ENCODE measurements at places on chromosomes 2 and 18.

DNA sequence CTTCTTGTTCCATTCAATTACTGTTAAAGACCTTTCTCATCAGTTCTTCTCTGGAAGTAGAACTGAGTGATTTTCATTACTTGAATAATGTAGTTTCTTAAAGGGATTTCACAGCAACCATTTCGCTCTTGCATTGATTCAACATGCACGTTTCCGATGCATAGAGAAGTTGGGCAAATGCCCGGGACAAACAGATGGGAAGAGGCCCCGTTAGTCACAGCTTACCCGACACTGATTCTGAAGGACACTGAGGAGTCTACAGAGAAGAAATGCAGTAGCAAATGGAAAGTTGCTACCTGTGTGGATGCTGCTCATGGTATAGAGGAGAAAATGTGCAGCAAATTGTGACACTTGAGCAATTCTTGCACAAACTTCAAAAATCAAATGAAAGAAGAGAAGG, 32.3 kb upstream of the GCG start:
- DNase-seq: no peak

- DNase-seq: peak; percentile 72
Observed at GRCh38 chr2:219644801-219645480, 17.5 kb downstream of the SLC4A3 start.

DNA sequence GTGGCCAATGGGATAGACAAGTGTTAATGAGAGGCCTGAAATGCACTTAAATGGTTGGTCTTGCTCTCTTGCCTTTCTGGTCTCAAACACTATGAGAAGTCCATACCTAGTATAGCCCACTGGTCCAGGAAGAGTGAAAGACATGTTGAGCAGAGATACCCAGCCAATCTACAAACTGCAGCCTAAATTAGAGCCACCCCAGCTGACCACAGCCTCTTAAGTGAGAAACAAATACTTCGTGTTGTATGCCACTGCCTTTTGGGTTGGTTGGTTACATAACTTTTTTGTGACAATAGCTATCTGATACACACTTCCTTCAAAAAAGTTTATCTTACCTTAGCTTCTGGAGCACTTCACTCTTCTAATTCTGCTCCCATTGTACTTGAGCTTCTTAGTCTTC, 8.8 kb upstream of the EXOC6B start:
- no peak for DNase-seq

DNA sequence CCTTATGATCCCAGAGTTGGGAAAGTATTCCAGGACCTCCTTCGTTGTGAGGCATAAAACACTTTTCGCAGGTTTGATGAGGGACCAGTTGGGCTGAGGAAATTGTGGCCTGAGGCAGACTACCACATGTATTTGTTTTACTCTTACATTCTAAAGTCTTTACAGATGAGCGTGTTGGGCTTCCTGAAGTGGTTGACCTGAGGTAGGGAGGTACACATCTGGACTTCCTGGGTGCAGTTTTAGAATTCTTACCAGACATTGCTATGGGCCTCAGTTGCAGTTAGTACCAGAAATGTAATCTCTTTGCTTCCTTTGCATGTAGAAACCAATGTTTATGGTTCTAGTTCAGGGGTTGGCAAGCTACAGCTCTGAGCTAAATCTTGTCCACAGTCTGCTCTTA, 48.7 kb downstream of the COA5 start:
- no peak for DNase-seq

DNA sequence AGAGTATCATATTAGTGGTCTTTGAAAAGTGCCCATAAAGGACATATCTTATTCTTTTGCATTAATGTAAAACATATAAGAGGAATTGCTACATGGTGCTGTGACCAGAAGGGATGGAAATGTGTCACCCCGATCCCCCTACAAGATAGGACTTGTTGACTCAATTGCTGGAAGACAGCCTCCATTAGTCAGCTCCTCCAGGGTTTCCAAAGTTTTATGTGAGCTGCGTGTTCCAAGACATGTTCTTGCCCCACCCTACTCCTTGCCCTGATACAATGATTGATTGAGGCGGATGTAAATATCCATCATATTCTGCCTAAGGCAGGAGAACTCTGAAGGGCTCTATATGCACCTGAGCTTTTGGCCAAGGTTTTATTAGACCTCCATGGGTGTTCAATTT, 541.0 kb upstream of the ZEB2 start:
- DNase-seq: no peak

DNA sequence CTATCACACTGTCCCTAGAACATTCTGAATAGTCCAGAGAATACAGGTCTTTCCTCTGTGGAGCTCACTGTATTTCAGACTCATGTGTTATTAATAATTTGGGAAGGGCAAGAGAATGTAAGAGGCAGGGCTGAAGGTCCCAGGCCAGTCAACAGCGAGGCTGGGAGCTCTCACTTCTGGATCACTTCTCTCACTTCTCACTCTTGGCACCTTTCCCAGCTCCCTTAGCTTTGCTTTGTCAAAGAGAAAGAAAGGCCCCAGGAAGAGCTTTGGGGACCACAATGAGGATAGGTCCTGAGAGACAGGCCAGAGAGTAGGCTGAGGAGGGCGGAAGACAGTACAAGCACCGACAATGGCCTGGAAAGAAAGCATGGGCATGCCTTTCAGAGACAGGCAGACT, 11.2 kb downstream of the EFR3B start:
- DNase-seq: no peak

DNA sequence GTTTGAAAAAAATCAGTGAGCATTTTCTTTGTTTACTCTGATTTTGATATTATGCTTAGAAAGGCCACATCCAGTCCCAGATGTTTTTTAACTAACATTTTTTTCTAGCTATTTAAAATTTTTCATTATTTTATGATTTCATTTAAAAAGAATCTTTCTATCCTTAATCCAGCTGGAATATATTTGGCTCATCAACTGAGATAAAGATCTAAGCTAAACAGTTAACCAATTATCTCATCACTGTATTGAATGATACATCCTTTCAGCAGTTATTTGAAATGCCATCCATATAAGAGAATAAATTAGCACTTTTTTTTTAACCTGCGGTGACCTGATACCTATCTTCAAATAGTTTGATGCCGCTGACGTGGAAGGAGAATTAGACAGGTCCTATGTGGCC, 245.5 kb upstream of the COPS8 start:
- no peak for DNase-seq

- no peak for DNase-seq
Observed at GRCh38 chr18:62277045-62277444, 48.1 kb upstream of the TNFRSF11A start.
